ENCODE measurements at places on chromosomes 13 and 19. TPM values are rescaled to one million over a fixed set of nuclear protein-coding genes. Genes with fewer than 3 reads are reported as not detected.

GRCh38 chr19:7865262-7865911 lies 8.8 kb downstream of the PRR36 start:
- peaks cover 7% of the 10 kb centered on the region for H3K36me3 ChIP-seq
- no peak overlapping the region for H3K27ac ChIP-seq
- peaks cover 33% of the 10 kb centered on the region for H3K4me1 ChIP-seq
- no peak for DNase-seq

DNA sequence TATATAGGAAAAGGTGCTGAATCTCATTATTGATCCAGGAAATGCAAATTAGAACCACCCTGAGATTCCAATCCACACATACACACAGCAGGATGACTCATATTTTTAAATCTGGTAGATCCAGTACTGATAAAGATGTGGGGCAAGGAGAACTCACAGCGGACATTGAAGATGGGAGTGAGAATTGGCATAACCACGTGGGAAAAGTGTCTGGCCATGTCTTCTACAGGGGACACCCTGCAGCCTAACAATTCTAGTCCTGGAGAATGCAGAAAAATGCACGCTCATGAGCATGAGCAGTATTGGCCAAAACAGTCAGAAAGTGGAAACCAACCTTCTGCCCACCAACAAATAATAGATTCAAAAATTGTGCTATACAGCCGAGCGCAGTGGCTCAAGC lies 13.5 kb upstream of the BCL3 start:
- no peak for DNase-seq
- peak overlapping the region; percentile 56 for H3K27ac ChIP-seq

DNA sequence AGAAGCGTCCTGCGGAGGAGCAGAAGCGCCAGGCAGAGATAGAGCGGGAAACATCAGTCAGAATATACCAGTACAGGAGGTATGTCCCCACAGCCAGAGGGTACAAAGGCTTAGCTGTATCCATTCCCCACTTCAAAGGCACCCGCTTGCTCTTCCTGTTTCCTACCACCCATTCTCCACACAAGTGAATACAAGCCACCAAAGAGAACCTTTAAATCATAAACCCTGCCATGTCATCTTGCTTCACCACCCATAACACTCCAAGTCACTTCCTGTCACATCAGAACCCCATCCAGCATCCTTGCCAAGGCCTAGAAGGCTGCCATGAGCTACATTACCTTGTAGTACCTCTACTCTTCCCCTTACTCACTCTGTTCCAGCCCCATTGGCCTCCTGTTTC lies 205.8 kb downstream of the LMO7 start:
- H3K4me1 ChIP-seq = peaks cover 2% of the 10 kb centered on the region
- H3K27me3 ChIP-seq = no peaks in the 10 kb centered on the region
- no peak overlapping the region for H3K4me3 ChIP-seq
- no peaks in the 10 kb centered on the region for H3K36me3 ChIP-seq
- no peak overlapping the region for H3K27ac ChIP-seq

DNA sequence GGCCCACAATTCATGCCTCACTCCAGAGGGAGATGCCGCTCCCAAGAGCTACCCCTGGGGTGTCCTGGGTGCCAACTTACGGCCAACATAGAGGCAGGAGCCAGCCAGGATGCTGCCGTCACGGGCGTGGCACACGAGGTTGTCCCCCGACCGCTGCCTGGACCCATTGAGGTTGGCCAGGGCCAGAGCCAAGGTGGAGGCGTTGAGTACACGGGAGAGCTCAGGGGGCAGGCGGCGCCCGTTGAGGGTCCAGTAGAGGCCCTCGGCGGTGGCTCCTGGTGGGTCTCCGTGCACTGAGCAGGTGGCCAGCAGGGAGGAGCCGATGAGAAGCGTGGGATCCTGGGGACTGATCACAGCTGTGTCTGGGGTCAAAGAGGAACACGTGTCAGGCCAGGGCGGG lies 7.1 kb downstream of the CRLF1 start:
- no peaks in the 10 kb centered on the region for H3K27me3 ChIP-seq
- H3K27ac ChIP-seq = no peak overlapping the region
- no peak overlapping the region for H3K4me3 ChIP-seq
- H3K4me1 ChIP-seq = peaks cover 15% of the 10 kb centered on the region
- DNase-seq = no peak

CACNG8 gene
- not detected for total RNA-seq
